ENCODE measurements at places on chromosomes 12 and 14.

- peaks cover 30% of the 10 kb centered on the region for H3K4me1 ChIP-seq
- H3K4me3 ChIP-seq, result no peak overlapping the region
- no peaks in the 10 kb centered on the region for H3K27me3 ChIP-seq
- peak; percentile 54 for DNase-seq
- H3K27ac ChIP-seq, result no peak overlapping the region
These were observed 256.1 kb downstream of the NAV3 start for GRCh38 chr12:78086553-78087362.

DNA sequence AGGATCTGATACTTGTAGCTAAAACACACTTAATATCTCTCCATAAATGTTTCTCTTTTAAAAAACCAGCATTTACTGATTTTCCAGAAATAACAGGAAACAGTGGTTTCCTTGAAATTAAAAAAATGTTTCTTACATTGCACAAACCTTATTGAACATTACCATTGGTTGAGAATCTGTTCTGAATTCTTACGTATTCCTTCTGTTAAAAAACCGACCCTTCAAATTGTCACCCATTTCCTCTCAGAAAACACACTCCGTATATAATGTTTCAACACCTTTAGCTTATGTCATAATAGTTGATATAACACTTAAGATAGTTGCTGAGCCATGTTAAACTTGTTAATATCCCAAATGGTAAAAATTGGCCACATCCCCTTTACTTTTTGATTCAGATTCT lies 51.2 kb downstream of the MSRB3 start:
- no peak overlapping the region for H3K27ac ChIP-seq
- no peak overlapping the region for H3K4me3 ChIP-seq
- no peaks in the 10 kb centered on the region for H3K36me3 ChIP-seq
- no peak for DNase-seq
- peaks cover 22% of the 10 kb centered on the region for H3K4me1 ChIP-seq
- no peaks in the 10 kb centered on the region for H3K27me3 ChIP-seq

- no peak for DNase-seq
- H3K4me3 ChIP-seq, result no peak overlapping the region
- H3K36me3 ChIP-seq, result no peaks in the 10 kb centered on the region
- H3K4me1 ChIP-seq, result peaks cover 5% of the 10 kb centered on the region
- no peaks in the 10 kb centered on the region for H3K27me3 ChIP-seq
These were observed 200.2 kb upstream of the SLC38A2 start for GRCh38 chr12:46572644-46573346.

DNA sequence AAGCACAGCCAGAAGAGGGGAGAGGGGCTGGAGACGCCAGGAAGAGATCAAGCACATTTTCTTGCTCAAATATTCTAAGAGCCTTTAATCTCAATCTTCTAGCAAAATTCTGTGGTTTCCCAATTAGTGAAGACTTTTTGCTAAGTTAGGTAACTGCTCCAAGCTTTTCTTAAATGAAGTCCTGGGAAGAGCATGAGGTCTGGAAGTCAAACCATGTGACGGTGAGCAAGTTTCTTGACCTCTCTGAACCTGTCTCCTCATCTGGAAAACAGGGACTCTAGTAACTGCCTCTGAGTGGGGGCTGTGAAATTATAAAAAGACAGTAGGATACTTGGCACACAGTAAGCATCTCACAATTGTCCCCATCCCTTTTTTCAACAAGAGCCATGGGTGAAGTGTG lies 24.1 kb downstream of the BDKRB1 start:
- no peaks in the 10 kb centered on the region for H3K27me3 ChIP-seq
- H3K4me3 ChIP-seq, result no peak overlapping the region
- H3K36me3 ChIP-seq, result no peaks in the 10 kb centered on the region
- H3K4me1 ChIP-seq, result no peaks in the 10 kb centered on the region
- no peak overlapping the region for H3K27ac ChIP-seq

DNA sequence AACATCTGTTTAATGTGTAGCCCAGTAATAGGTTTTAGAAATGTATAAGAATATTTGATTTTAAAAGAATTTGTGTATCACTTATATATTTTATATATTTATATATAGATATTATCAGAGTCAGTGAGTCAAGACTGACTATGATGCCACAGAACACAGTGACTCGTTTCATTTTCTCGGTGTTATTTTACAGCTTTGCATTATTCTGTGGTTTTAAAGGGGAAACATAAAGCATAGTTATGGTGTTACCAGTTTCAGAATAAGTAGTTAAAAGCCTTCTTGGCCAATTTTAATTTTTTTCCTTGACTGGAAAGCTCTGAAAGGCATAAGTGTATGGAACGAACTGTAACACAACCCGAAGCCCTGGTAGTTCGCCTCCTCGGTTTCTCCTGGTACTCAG lies 91.0 kb downstream of the GRIP1 start:
- no peaks in the 10 kb centered on the region for H3K36me3 ChIP-seq
- no peak overlapping the region for H3K4me3 ChIP-seq
- DNase-seq, result no peak
- peaks cover 3% of the 10 kb centered on the region for H3K4me1 ChIP-seq
- H3K27ac ChIP-seq, result no peak overlapping the region

DNA sequence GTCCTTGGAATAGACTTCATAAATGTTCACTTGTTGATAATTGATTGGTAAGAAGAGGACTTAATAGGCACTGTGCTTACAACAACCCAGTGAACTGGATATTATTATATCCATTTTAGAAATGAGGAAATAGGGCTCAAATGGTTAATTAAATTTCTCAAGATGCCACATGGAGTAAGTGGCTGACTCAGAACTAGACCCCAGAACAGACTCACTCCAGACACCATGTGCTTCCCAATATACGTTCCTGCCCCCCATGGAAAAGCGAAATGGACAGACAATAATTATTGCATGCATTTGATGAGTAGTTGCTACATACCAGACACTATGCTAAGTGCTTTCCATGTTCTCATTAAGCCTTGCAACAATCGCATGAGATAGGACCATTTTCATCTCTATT lies 895 bp upstream of the ANKS1B start:
- no peak overlapping the region for H3K27ac ChIP-seq
- H3K4me1 ChIP-seq, result peaks cover 11% of the 10 kb centered on the region
- H3K4me3 ChIP-seq, result peak overlapping the region; percentile 45
- H3K36me3 ChIP-seq, result no peaks in the 10 kb centered on the region

- H3K4me3 ChIP-seq, result no peak overlapping the region
- no peaks in the 10 kb centered on the region for H3K36me3 ChIP-seq
- H3K27ac ChIP-seq, result no peak overlapping the region
- H3K4me1 ChIP-seq, result no peaks in the 10 kb centered on the region
These were observed 199.3 kb downstream of the ADGRD1 start for GRCh38 chr12:131153016-131153415.
